ENCODE measurements at places on chromosomes 16 and 17. TPM values are rescaled to one million over a fixed set of nuclear protein-coding genes. Genes with fewer than 3 reads are reported as not detected.

RAB40B gene
- 3.9 TPM for total RNA-seq

APPBP2 gene
- 42.8 TPM for total RNA-seq

HOXB6 gene
- 1.3 TPM for total RNA-seq

TP53TG3D gene
- 1.3 TPM for total RNA-seq

GAST gene
- not detected for total RNA-seq

DNA sequence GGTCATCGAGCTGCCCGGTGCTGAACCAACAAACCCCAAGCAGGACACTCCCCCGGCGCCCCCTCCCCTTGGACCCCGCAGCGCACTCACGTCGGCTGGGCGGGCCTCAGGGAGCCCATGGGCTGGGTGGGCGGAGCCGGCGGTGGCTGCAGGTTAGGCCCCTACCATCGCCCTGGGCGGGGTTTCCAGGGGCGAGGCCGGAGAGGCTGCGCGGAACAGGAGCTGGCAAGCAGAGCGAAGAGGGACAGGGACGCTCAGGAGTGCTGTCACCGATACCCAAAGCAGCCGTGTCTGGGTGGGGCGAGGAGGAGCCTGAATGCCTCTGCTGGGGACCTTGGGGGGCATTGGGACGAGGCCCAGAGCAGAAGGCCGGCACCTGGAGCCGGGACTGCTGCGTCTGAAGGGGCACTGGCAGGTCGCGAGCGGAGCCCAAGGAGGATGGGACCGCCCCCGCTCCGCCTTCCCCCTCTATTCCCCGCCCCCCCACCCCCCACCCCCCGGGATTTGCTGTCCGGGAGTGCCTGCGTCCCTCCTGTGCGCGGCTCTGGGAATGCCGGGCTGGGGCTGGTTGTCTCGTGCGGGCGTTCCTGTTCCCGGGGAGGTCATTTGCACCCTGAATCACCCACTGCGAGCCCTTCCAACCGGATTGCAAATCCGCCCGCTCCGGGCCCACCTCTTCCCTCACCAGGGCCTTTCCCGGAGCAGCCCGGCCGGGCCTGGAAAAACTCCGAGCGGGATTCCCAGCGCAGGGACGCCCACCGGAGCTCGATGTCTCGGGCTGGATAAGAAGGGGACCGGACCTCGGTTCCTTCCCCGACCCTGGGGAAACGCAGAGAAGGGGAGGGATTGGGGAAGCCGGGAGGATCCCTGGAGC is 902 bp downstream of the ARHGAP27 start:
- DNase-seq: peak; percentile 47

- peak; percentile 62 for DNase-seq
Measured at GRCh38 chr17:66715745-66716156, 119.2 kb upstream of the CACNG5 start.

- DNase-seq: peak; percentile 4
Measured at GRCh38 chr17:33106525-33107165, 115.0 kb downstream of the SPACA3 start.

DNA sequence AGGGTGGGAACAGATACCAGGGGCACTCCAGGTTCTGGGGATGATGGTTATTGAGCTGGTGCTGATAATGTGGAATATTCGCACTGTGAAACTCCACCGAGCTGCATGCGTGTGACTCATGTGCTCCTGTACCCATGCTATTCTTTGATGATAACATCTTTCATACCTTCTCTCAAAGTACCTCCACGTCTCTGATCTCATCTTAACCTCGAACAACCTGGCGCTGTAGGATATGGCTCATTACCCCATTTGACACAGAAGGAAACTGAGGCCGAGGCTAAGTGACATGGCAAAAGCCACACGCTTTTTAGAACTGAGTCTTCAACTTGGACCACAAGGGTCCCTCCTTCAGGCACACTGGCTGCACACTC is 30.2 kb upstream of the MRPS23 start:
- no peak for DNase-seq

- DNase-seq: no peak
Measured at GRCh38 chr16:5918567-5919130, 821.1 kb upstream of the EEF2KMT start.

- no peak for DNase-seq
Measured at GRCh38 chr17:14427900-14428647, 127.2 kb downstream of the HS3ST3B1 start.

Measured in fibroblast of villous mesenchyme (primary cell).